ENCODE measurements at places on chromosomes 1 and 21.

- DNase-seq: no peak
Observed at GRCh38 chr1:26283279-26283853, 3.5 kb downstream of the SH3BGRL3 start.

DNA sequence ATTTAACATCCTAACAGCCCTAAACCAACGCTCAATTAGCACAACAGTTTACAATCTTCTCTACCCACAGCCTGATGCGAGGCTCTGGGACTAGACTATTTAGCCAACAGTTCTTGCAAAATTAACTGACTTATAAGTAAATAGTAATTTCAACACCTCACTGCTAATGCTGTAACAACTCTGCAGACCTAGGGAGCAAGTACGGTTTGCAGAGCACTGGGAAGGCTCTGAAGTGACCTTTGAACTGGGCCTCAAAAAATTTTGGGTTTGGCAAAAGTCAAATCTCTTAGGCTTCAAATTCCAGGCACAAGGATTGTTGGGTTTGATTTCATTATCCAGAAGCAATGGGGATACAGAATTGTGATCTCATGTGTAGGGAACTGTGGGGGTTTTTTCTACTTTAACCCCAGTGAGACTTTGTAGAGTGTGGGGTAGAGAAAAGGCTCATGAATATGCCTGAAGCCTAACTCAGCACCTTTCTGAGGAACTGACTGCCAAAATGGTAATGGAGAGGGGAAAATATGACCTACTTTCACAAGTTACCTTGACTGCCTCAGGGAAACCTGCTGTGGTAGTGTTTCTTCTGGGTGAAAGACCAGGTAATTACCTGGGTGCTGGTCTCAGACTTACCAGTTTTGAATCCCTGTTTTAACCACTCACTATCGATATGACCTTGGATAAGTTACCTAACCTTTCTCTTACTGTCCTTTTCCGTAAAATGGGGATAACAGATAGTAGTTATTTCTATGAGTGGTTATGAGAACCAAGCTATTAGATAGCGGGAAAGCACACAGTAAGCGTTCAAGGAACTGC lies 889 bp upstream of the TXLNA start:
- DNase-seq: no peak

DNA sequence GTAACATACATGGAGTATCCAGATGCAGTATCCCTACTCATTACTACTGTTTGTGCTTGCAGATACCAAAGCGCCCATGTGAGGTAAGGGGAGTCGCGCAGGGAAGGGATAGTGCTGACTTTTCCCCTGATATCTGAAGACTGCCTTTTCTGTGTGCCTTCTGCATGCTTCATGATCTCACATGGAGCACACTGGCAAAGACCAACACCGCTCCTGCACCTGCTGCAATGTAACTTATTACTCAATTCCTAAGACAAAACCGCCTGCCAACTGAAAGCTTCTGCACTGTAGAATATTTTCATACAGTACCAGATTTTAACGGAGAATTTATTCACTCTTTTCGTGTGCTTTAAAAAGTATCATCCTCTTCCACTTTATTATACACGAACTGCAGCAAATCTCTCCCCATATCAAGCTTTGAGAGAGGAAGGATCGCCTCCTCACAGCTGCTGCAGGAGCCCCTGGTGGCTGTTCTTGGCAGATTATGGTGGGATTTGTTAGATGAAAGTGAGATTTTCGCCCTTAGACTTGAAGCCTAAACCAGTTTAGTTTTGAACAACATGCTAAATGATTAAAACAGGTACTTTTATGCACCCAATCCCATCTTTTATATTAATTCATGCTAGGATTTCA lies 99.1 kb downstream of the PTPN14 start:
- no peak for DNase-seq

DNA sequence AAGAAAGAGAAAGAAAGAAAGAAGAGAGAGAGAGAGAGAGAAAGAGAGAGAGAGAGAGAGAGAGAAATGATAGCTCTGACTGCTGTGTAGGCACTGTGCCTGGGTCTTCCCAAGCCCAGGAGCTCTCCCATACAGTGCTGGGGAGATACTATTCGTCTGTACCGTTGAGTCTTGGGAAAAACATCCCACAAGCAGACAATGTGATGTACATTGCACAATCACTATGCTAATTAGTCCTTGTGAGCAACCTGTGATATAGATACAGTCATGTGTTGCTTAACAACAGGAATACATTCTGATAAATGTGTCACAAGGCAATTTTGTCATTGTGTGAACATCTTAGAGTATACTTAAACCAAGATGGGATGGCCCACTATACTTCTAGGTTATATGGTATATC lies 381.0 kb downstream of the HHAT start:
- no peak for DNase-seq

DNA sequence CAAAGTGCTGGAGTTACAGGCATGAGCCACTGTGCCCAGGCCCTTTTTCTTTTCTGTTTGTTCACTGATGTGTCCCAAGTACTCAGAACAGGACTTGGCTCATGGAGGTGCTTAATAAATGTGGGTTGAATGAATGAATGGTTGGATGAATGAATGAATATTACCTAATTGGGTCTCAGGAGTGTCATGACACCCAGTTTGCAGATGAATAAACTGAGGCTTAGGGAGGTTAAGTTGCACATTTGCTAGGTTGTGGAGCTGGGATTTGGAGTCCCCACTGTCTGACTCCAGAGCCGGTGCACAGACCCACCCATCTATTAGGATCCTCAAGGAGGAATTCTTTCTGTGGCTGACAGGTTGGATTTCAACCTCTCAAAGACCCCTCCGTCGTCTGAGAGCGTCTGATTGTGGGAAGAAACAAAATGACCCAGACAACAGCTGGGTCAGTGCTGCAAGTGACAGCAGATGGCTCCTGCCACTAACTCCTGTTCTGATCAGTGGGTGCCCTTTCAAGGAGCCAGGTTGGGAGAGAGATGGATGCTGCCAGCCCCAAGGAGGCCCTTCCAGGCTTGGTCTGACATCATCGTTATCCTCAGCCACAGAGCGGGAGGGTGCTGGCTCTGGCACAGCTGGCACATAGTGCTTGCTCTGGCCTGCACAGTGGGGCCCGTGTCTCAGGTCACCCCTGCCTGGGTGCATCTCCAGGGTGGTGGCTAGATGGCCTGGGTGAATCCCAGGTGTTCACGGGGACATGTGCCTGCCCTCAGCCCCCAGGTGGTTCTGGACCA lies 24.2 kb downstream of the ARHGEF10L start:
- no peak for DNase-seq

GRCh38 chr1:159439422-159439821 lies at the start of gene OR10J1:
TSS of gene OR10J1 (plus strand) at chr1:159439722. CDS start at chr1:159439792, 70 bp downstream.
- DNase-seq: no peak
